ENCODE measurements at places on chromosomes 2 and 18. TPM values are rescaled to one million over a fixed set of nuclear protein-coding genes. Genes with fewer than 3 reads are reported as not detected.

DNA sequence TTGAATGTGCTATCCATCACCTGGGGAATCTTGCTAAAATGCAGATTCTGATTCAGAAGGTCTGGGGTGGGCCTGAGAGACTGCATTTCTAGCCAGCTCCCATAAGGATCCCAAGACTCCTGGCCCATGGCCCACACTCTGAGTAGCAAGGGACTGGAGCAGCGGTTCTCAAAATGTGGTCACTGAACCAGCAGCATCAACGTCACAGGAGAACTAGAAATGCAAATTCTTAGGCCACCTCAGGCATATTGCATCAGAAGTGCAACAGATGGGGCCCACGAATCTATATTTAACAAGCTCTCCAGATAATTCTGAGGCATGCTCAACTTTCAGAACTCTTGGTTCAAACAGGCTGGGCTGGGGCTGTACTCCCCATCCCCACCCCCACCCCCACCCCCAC is 74.6 kb downstream of the DHRS9 start:
- no peak for DNase-seq

The CFAP65 gene
- polyA plus RNA-seq = 0.73 TPM

GRCh38 chr18:69528435-69528834 is 127.7 kb downstream of the DOK6 start:
- no peak for DNase-seq

GRCh38 chr2:8986327-8986976 is 17.0 kb downstream of the MBOAT2 start:
- DNase-seq = no peak
